Right renal cortex interstitium (tissue), 3 donors: ENCODE measurements at places on chromosomes 7 and 10. TPM values are rescaled to one million over a fixed set of nuclear protein-coding genes. Genes with fewer than 3 reads are reported as not detected.

GRCh38 chr10:126432507-126432906, 44.2 kb upstream of the ADAM12 start:
- no peak for DNase-seq

DNA sequence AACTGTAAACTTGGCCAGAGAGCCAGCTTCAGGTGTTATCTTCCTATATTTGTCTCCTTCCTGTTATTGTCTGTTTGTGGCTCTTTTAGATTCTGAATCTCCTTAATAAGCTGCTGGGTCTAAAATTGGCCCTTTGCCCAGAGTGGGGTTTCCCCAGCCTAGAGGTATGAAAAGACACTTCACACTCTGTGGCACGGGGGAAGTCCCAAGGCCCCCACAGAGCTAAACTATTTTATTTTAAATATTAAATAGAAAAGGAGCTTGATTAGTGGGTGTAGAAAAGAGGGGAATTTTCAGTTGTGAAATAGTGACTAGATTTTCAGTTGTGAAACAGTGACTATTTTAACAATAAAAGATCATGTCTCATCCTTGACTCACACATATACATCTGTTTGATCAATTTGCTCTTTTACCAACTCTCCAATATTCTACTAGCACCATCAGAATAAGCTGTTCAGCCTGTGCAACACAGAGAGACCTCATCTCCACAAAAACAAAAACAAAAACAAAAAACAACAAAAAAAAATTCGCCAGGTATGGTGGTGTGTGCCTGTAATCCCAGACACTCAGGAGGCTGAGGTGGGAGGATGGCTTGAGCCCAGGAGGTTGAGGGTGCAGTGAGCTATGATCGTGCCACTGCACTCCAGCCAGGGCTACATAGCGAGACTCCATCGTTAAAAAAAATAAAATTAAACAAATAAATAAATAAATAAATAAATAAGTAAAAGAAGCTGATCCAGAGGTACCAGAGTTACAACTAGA, 24.9 kb upstream of the ADO start:
- DNase-seq = no peak

GRCh38 chr10:100896876-100897461, 15.8 kb upstream of the SLF2 start:
- DNase-seq = no peak

Gene SFXN4
- polyA plus RNA-seq = 32.0 TPM

DNA sequence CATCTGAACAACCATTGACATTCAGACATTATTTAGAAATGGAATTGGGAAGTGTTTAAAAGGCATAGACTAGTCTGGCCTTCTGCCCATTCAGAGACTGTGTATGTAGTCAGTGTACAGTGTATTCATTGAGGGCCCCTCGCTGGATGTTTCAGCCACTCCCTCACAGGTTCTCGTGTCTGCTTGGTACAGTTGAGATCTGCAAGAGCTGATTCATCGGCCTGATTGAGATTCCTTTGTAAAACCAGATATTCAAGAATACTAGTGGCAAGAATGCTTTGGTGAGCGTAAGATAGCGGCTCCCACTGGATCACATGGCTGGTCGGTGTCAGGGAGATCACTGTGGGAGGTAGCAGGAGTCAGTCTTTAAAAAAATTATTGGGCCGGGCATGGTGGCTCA, 119.5 kb downstream of the TCF7L2 start:
- DNase-seq = no peak

Gene TAS2R5
- polyA plus RNA-seq = 2.2 TPM

Gene POLR2J2
- polyA plus RNA-seq = 1.1 TPM

DNA sequence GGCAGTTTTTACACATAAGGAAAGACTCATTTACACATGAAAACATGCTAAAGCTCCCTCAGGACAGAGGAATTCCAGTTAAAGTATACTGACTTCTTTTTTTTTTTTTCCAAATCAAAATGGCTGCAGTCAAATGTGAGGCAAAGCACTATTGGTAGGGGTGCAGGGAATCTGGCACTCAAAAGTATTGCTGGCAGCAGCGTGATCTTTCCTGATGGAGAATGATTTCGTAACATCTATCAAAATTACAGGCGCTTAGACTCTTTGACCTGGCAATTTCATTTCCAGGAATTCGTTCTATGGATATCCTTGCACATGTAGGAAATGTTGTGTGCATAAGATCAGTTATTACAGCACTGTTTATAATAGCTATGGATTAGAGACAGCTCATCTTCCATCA, 65.7 kb downstream of the VSTM4 start:
- DNase-seq = no peak

DNA sequence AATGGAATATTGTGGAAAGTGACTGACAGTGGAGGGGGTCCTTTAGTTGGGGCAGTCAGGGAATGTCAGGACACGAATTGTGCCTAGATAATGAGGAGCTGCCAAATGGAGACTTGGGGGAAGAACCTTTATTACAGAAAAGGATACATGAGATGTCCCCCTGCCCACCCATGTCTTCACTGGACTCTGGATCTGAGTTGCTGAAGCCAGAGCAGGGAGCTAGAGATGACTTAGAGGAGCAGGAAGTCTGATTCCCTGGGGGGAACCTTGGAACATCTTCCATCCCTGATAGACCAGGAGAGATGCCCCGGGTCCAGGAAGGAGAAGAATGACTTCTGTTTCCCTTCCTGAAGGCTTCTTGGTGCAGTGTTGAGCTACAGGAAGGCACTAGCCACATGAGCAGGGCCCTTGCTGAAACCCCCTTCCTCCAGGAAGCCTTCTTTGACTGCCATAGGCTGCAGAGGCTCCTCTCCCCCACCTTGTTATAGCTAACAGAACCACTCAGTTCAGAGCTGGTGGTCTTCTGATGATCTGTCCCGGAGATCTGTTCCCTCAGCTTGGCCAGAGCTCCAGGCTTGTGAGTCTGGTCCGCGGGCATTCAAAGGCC, 747 bp upstream of the NEURL1 start:
- no peak for DNase-seq

- no peak for DNase-seq
Measured at GRCh38 chr10:6811153-6811552, 231.1 kb upstream of the PRKCQ start.

GRCh38 chr10:98577168-98577567, 130.4 kb upstream of the HPS1 start:
- DNase-seq = no peak

GRCh38 chr10:15262036-15262713, 93.7 kb upstream of the NMT2 start:
- no peak for DNase-seq

Gene CDHR1
- polyA plus RNA-seq = 0.53 TPM

- DNase-seq = no peak
Measured at GRCh38 chr10:70352401-70353097, 29.9 kb downstream of the LRRC20 start.

DNA sequence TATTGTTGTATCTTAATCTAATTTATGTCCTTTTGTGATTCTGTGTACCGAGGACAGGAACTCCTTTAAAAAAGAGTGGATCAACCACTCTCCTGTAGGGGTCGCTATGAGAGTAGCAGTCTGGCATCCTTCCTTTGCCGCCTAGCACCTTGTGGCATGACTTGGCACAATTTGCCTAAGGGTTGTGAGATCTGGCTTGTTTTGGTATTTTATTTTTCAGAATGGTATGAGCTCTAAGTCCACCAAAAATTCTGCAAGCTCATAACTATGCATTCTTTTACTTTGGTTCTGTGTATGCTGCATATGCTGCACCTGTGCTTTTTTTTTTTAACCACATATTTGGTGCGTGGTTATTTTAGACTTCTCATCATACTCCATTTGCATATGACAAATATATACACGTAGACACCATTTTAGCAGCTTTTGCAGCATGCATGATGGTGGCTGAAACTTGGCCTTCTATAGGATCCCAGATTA, 112.8 kb downstream of the CDK14 start:
- no peak for DNase-seq

Gene PRRT4
- polyA plus RNA-seq = 0.67 TPM
